ENCODE measurements at places on chromosomes 7 and 10. TPM values are rescaled to one million over a fixed set of nuclear protein-coding genes. Genes with fewer than 3 reads are reported as not detected.

GRCh38 chr7:18421297-18422002 is 74.1 kb upstream of the HDAC9 start:
- H3K4me1 ChIP-seq = no peaks in the 10 kb centered on the region
- H3K27ac ChIP-seq = no peak overlapping the region
- no peak overlapping the region for H3K4me3 ChIP-seq
- DNase-seq = no peak
- H3K36me3 ChIP-seq = no peaks in the 10 kb centered on the region

DNA sequence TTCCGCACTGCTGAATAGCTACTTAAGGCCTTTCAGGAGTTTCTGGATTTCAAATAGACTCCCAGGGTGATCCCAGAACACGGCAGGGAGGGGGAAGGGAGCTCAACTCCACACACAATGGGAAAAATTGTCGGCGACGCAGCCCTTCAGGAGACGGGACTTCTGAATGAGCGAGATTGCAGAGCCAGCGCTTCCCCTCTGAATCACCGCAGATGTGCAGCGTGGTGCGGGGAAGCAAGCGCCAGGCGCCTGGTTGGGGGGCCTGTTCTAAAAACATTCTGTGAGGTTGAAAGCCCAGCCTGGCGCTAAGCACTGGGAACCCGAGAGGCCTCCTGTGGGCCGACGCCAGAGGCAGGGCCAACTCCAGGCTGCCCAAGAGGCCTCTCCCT is 163.3 kb downstream of the MAD1L1 start:
- peaks cover 12% of the 10 kb centered on the region for H3K4me1 ChIP-seq
- H3K36me3 ChIP-seq = no peaks in the 10 kb centered on the region
- no peak overlapping the region for H3K4me3 ChIP-seq
- H3K27ac ChIP-seq = no peak overlapping the region
- no peaks in the 10 kb centered on the region for H3K27me3 ChIP-seq

GRCh38 chr10:102066399-102067088 is 1.4 kb downstream of the HPS6 start:
- H3K27me3 ChIP-seq = no peaks in the 10 kb centered on the region

The STEAP1 gene
- total RNA-seq = not detected

The HYAL4 gene
- total RNA-seq = not detected

The LAMB1 gene
- total RNA-seq = not detected

DNA sequence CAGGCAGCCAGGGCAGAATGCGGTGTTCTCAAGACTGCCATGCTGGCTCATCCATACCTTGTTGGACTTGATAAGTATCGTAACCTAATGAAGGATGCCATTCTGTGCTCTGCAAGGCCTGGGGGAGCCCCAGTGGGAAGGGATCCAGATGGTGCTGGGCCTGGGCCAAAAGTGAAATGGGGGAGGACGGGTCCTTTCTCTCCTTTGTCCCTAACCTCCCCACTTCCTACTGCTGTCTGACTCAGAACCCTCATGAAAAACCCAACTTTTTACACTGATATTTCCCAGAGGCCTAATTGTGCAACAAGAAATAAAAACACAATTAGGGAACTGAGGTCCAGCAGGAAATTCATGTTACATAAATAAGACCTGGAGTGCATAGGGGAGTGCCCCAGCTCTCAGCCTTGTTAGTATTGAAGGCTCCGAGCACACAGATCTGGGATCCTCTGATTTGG is 193.7 kb upstream of the SVIL start:
- H3K4me3 ChIP-seq = no peak overlapping the region
- no peaks in the 10 kb centered on the region for H3K27me3 ChIP-seq
- H3K4me1 ChIP-seq = no peaks in the 10 kb centered on the region
- DNase-seq = no peak
- H3K27ac ChIP-seq = no peak overlapping the region

- H3K36me3 ChIP-seq = no peaks in the 10 kb centered on the region
- H3K4me3 ChIP-seq = no peak overlapping the region
- DNase-seq = no peak
- no peaks in the 10 kb centered on the region for H3K4me1 ChIP-seq
- H3K27me3 ChIP-seq = no peaks in the 10 kb centered on the region
Measured at GRCh38 chr7:54090652-54091213, 451.4 kb upstream of the VSTM2A start.

- H3K36me3 ChIP-seq = no peaks in the 10 kb centered on the region
- H3K27ac ChIP-seq = no peak overlapping the region
- H3K4me3 ChIP-seq = no peak overlapping the region
- no peak for DNase-seq
Measured at GRCh38 chr7:29612596-29612995, 49.0 kb downstream of the PRR15 start.

The VSTM4 gene
- total RNA-seq = 0.57 TPM

DNA sequence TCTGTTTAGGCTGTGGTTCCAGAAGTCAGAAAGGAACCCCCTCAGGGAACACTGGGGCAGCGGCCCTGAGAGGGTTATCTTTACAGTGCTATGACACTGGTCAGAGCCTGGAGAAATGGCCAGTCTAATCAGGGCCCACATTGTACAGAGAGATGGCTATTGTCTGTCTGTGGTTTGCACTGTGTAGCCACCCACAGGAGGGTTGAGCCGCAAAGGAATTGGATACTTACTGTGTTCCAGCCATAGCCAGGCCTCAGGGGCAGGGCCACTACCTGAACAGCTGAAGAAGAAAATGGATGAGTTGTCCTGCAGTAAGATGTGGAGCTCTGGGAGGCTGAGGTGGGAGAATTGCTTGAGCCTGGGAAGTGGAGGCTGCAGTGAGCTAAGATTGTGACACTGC is 47.5 kb upstream of the PODXL start:
- H3K36me3 ChIP-seq = no peaks in the 10 kb centered on the region
- peaks cover 26% of the 10 kb centered on the region for H3K4me1 ChIP-seq
- H3K27me3 ChIP-seq = peaks cover 28% of the 10 kb centered on the region
- no peak overlapping the region for H3K27ac ChIP-seq
- no peak for DNase-seq

The KIAA1217 gene
- not detected for total RNA-seq

The DDC gene
- total RNA-seq = not detected

DNA sequence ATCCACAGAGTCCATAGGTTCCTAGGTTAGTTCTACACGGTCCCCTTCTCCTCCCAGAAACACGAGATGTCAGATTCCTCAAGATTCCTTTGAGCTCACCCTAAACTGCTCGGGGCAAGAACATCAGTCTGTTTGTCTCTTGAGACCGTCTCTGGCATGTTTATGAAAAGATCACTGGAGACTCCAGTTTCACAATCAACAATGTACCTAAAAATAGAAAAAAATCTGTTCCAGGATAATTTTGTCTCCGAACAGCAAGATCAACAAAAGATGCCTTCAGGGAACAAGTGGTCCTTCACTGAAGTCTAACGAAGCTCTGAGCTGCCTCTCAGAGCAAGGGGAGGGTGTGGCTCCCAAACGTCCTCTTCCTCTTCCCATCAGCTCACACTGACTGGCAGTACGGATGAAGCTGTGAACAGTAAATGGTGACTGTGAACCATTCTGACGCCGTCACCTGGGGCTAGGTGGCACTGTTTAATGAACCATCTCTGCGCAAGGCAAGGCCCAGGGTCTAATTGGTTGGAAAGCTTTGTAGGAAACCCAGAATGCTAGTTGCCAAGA is 156.2 kb upstream of the LYZL1 start:
- no peak overlapping the region for H3K4me3 ChIP-seq
- no peak for DNase-seq
- peaks cover 2% of the 10 kb centered on the region for H3K27me3 ChIP-seq
- H3K4me1 ChIP-seq = no peaks in the 10 kb centered on the region

The LRRN3 gene
- not detected for total RNA-seq

DNA sequence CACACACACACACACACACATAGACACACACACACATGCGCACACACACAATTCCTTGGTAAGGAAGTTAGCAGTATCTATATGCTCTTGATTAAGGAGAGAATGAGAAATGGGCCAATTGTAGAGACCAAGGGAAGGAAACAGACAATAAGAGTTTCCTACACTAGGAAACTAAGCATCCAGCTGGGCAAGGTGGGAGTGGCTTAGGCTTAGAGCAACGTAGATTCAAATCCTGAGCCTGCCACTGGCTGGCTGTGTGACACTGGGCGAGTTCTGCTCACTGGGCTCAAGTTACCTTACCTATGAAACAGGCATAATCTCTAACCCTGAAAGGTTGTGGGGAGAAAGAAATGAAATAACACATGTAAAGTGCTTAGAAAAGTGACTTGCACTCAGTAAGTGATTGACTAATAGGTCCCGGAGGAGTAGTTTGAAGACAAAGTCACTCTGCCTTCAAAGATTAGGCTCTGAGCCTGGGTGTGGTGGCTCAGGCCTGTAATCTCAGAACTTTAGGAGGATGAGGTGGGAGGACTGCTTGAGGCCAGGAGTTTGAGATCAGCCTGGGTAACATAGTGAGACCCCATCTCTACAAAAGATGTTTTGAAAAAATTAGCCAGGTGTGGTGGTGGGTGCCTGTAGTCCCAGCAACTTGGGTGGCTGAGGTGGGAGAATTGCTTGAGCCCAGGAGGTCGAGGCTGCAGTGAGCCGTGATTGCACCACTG is 701.4 kb downstream of the PARD3 start:
- no peaks in the 10 kb centered on the region for H3K4me1 ChIP-seq
- H3K4me3 ChIP-seq = no peak overlapping the region
- no peak for DNase-seq

DNA sequence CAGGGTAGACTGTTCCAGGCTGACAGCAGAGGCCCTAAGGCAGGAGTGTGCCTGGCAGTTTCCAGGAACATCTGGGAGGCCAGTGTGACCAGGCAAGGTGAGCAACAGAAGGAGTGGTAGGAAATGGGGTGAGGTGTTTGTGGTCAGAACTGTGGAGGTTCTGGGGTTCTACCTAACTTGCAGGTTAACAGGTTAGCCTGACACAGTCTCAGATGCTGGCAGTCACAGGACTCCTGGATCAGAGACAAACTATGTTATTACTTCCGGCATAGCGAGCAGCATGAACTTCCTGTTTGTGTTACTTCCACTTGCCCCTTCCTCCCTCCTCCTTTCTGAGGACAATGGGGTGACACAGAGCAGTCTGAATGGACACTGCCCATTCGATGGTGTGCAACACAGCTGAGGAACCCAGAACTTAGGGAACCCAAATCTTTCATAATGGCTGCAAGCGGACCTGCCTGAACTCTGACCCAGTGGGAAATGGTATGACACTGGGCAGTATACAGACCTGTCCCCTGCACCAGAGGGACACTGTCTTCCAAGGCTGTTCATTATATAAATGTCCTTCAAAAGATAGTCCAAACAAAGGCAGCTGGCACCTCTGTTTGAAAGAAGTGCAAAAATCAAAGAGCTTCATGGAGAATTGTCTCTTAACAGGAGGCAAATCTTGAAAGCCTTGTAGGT is 3.9 kb upstream of the SAR1A start:
- no peak overlapping the region for H3K4me3 ChIP-seq
- DNase-seq = peak; percentile 74
- H3K4me1 ChIP-seq = peaks cover 31% of the 10 kb centered on the region
- H3K36me3 ChIP-seq = no peaks in the 10 kb centered on the region

DNA sequence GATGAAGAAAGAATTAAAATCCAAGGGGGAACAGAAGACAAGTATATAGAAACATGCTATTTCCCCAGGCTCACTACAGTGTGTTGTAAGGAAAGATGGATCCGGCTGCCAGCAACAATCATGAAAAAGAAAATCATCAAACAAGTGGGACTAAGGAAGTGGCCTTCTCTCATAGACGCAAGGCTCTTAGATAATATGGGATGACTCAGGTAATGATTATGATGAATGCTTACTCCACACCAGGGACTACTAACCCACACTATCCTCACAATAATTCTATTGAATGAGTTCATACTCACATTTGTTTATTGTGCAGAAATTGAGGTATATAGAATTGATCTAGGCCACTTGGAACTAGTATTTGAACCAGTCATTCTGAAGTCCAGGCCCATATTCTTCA is 111.2 kb upstream of the BET1 start:
- no peaks in the 10 kb centered on the region for H3K36me3 ChIP-seq
- H3K27me3 ChIP-seq = peaks cover 2% of the 10 kb centered on the region
- no peak overlapping the region for H3K27ac ChIP-seq
- no peaks in the 10 kb centered on the region for H3K4me1 ChIP-seq

DNA sequence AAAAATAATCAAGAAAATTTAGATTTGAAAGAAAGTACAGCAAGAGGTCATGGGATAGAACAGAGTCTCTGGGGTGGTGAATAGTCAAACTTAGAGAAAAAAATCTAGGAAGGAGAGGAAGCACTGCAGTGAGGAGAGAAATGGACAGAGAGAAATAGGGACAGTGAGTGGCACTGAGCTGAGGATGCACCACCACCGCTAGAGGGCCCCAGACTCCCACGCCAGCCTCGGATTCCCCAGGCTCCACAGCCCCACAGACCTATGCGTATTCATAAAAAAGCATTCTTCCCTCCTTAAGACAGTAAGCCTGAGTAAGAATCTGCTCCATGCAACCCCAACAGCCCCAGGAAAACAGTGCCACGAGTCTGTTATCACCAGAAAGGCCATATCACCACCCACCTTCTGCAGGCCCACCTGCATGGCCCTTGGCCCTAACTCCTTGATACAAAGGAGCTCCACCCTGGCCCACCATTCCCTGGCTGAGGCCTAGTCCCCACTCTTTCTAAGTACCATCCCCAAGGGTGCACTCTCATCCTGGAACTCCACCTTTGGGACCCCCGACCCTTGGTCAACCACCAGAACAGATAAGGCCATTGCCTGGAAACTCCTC is 91.0 kb downstream of the ALOX5 start:
- no peak overlapping the region for H3K27ac ChIP-seq
- no peak overlapping the region for H3K4me3 ChIP-seq
- peak; percentile 86 for DNase-seq
- peaks cover 7% of the 10 kb centered on the region for H3K36me3 ChIP-seq

GRCh38 chr7:160958-161725 is 31.2 kb upstream of the FAM20C start:
- H3K4me1 ChIP-seq = peaks cover 5% of the 10 kb centered on the region
- no peak for DNase-seq
- H3K36me3 ChIP-seq = no peaks in the 10 kb centered on the region
- H3K27me3 ChIP-seq = no peaks in the 10 kb centered on the region
- no peak overlapping the region for H3K27ac ChIP-seq

The AGAP6 gene
- 11.7 TPM for total RNA-seq

DNA sequence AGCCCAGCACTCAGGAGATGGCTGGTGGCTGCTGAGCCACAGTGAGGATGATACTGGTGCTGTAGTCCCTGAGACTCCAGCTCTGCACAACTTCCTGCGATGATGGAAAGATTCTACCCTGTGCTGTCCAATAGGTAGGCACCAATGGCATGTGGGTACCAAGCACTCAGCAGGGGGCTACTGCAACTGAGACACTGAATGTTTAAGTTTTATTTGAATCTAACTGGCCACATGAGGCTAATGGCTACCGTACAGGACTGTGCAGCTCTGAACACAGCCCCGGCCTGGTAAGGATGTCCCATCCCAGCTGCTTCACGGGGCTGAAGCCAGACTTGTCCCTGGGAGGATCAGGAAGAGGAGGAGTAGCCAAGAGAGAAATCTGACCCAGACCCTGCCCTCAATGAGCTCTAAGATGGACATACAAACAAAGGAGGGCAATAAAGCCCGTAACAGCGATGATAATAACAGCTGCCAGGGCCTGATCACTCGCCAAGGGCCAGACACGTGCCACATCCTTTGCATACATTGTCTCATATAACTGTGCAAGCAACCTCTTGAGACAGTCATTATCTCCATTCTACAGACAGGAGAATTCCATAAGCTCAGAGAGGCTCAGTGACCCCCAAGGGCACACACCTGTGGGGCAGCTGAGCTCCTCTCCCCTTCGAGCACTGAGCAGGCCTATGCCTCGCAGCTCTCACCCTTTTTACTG is 3.8 kb downstream of the GPRIN2 start:
- H3K27ac ChIP-seq = no peak overlapping the region
- no peaks in the 10 kb centered on the region for H3K36me3 ChIP-seq
- H3K4me3 ChIP-seq = no peak overlapping the region
- H3K4me1 ChIP-seq = peaks cover 5% of the 10 kb centered on the region
- peaks cover 14% of the 10 kb centered on the region for H3K27me3 ChIP-seq
- DNase-seq = no peak

The TSPAN33 gene
- 5.1 TPM for total RNA-seq

GRCh38 chr10:42979721-42980467 is 97.0 kb upstream of the RET start:
- no peak overlapping the region for H3K27ac ChIP-seq
- H3K36me3 ChIP-seq = no peaks in the 10 kb centered on the region
- H3K27me3 ChIP-seq = no peaks in the 10 kb centered on the region
- no peaks in the 10 kb centered on the region for H3K4me1 ChIP-seq
